ENCODE measurements at places on chromosomes 7 and 10. TPM values are rescaled to one million over a fixed set of nuclear protein-coding genes. Genes with fewer than 3 reads are reported as not detected.

DNA sequence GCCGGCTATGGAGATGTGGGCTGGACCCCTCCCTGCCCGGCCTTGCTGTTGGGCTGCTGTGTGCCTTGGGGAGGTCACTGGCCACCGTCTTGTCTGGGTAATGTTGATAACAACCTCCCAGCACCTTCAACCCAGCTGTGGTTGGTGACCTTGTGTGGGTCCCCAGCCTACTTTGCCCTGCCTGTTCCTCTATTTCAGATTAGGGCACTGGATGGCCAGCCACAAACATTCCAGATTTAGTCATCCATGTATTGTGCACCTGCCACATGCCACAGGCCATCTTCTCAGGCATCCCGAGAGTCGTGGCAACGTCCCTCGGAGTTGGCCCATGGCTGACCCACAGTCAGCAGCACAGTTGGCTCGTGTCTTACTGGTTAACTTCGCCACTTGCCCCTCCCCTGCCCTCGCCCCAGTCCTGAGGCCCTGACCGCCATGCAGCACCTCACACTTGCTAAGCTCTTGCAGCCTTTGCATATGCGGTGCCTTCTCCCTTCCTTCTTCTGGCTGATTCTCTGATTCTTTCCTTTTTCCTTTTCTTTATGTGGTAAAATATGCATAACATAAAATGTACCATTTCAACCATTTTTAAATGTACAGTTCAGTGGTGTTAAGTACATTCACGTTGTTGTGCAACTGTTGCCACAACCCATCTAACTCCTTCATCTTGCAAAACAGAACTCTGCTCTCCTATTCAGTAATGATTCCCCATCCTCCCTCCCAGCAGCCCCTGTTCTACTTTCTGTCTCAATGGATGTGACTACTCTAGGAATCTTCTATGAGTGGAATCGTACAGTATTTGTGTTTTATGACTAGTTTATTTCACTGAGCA, 60.6 kb downstream of the PRF1 start:
- no peak overlapping the region for H3K4me3 ChIP-seq
- H3K4me1 ChIP-seq: no peaks in the 10 kb centered on the region
- H3K36me3 ChIP-seq: no peaks in the 10 kb centered on the region
- DNase-seq: no peak
- no peaks in the 10 kb centered on the region for H3K27me3 ChIP-seq

The ASB13 gene
- 15.9 TPM for polyA plus RNA-seq

DNA sequence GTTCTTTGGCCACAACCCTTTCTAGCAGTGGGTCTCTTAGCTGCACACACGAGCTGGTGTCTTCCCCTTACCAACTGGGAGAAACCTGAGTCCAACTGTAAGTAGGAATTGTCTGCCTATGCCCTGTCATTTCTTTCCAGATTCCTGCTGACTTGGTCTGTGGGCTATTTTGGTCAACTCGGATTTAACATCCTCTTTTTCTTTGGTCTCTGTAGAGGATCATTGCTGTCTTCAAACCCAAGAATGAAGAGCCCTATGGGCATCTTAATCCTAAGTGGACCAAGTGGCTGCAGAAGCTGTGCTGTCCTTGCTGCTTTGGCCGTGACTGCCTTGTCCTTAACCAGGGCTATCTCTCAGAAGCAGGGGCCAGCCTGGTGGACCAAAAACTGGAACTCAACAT, 10.3 kb downstream of the PI4K2A start:
- no peak overlapping the region for H3K27ac ChIP-seq
- no peak overlapping the region for H3K4me3 ChIP-seq
- H3K4me1 ChIP-seq: peaks cover 13% of the 10 kb centered on the region
- peaks cover 12% of the 10 kb centered on the region for H3K36me3 ChIP-seq
- no peaks in the 10 kb centered on the region for H3K27me3 ChIP-seq

GRCh38 chr7:19026888-19027287, 90.5 kb downstream of the TWIST1 start:
- no peak for DNase-seq
- H3K4me3 ChIP-seq: no peak overlapping the region
- H3K36me3 ChIP-seq: no peaks in the 10 kb centered on the region
- H3K4me1 ChIP-seq: no peaks in the 10 kb centered on the region

GRCh38 chr10:58264780-58265179, 2.9 kb downstream of the IPMK start:
- H3K4me3 ChIP-seq: no peak overlapping the region
- H3K27ac ChIP-seq: no peak overlapping the region
- H3K27me3 ChIP-seq: no peaks in the 10 kb centered on the region
- DNase-seq: no peak

- DNase-seq: no peak
- no peaks in the 10 kb centered on the region for H3K36me3 ChIP-seq
- no peaks in the 10 kb centered on the region for H3K27me3 ChIP-seq
- H3K27ac ChIP-seq: no peak overlapping the region
Measured at GRCh38 chr7:88109612-88110011, 110.2 kb downstream of the SRI start.

The HHEX gene
- 1.2 TPM for polyA plus RNA-seq

The ANXA8L1 gene
- polyA plus RNA-seq: not detected

GRCh38 chr10:124364674-124365073, 54.0 kb downstream of the OAT start:
- no peak overlapping the region for H3K27ac ChIP-seq
- no peaks in the 10 kb centered on the region for H3K4me1 ChIP-seq
- no peaks in the 10 kb centered on the region for H3K27me3 ChIP-seq
- no peaks in the 10 kb centered on the region for H3K36me3 ChIP-seq
- H3K4me3 ChIP-seq: no peak overlapping the region

The SLC16A12 gene
- polyA plus RNA-seq: not detected

- no peak overlapping the region for H3K27ac ChIP-seq
- H3K4me3 ChIP-seq: no peak overlapping the region
- no peaks in the 10 kb centered on the region for H3K36me3 ChIP-seq
- DNase-seq: no peak
- no peaks in the 10 kb centered on the region for H3K27me3 ChIP-seq
- H3K4me1 ChIP-seq: no peaks in the 10 kb centered on the region
Measured at GRCh38 chr10:13184730-13185514, 23.6 kb downstream of the MCM10 start.

The LMOD2 gene
- polyA plus RNA-seq: not detected

DNA sequence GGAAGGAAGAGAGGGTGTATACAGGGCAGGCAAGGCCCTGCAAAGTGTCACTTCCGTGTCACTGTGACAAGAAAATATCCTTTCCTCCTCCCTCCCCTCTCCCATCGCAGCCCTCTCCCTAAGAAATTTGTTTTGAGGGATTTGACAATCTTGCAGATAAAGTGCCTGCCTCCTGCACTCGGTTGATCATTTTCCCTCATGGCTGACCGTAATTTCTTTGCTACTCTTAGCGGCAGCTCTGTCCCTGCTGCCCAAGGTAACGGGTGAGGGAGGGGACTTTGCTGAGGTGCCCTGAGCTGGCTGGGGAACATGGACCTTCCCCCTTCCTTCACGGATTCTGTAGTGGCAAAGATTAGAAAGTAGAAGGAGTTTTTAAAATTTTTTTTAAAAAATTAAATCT, 179.1 kb downstream of the TCF7L2 start:
- no peak overlapping the region for H3K27ac ChIP-seq
- H3K36me3 ChIP-seq: no peaks in the 10 kb centered on the region
- no peak overlapping the region for H3K4me3 ChIP-seq
- H3K4me1 ChIP-seq: peaks cover 4% of the 10 kb centered on the region
- DNase-seq: no peak

The CRYGN gene
- polyA plus RNA-seq: 1.9 TPM

DNA sequence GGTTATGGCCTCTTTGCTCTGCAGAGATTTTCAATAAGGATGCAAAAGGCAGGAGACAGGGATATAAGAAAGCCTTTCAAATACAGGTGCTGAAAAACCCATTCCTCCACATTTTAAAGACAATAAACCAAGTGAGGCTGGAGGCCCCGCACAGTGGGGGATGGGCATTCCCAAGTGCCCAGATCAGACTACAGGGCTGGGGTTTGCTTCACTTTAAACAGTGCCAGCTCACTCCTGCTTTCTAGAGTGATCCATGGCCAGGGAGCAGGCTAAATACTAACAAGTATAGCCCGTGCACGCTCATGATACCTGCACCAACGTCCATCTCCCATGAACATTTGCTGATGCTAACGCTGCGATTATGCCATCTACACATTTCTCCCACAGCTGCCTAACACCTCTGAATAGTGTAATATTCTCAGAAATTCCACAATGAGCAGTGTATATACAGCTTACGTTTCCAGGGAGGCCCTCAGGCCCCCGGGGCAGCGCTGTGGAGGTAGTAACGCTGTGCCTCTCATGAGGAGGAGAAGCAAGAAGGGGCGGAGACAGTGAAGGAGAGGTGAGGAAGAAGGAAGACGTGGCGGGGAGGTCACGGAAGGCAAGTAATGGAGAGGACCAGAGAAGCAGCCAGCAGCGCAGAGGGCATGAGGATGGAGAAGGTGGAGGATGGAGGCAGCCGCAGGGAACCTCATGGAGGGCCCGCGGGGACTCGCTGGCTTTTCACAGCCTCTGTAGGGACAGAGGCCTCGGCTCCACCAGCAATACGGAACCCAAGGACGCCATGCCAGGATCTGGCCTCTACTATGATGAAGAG, 141.7 kb downstream of the USP6NL start:
- no peak overlapping the region for H3K4me3 ChIP-seq
- no peak for DNase-seq
- no peaks in the 10 kb centered on the region for H3K36me3 ChIP-seq
- no peak overlapping the region for H3K27ac ChIP-seq
- H3K4me1 ChIP-seq: no peaks in the 10 kb centered on the region
